Glomerular endothelial cell (primary cell): ENCODE measurements at places on chromosomes 12 and 14. TPM values are rescaled to one million over a fixed set of nuclear protein-coding genes. Genes with fewer than 3 reads are reported as not detected.

GRCh38 chr12:10027721-10028120 lies 2.8 kb upstream of the CLEC9A start:
- no peak for DNase-seq

GRCh38 chr14:94541234-94541975 lies 19.8 kb upstream of the SERPINA4 start:
- no peak for DNase-seq

DNA sequence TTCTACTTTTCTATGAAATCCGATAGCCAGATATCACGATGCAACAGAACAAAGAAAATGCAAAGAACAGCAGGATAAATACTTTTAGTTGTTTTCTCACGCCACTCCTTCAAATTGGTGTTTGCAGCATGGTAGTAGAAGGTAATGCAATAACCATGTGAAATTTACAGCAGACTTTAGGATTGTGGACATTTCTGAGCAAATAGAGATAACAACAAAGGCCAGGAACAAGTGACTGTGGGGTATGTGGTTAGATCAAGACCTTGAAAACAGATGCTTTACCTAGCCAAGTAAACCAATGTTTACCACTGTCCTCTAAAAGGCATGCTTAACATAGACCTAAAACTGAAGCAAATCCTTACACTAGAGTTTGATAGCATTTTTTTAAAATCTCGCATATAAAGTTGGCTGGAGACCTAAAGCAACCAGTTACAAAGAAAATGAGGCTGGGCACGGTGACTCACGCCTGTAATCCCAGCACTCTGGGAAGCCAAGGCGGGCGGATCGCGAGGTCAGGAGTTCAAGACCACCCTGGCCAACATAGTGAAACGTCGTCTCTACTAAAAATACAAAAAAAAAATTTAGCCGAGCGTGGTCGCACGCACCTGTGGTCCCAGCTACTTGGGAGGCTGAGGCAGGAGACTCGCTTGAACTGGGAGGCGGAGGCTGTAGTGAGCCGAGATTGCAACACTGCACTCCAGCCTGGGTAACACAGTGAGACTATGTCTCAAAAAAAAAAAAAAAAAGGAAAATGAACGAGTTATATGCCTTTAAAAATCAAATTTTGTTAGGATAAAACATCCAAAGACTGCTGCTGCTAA lies 123.2 kb upstream of the FOXN3 start:
- no peak for DNase-seq

DNA sequence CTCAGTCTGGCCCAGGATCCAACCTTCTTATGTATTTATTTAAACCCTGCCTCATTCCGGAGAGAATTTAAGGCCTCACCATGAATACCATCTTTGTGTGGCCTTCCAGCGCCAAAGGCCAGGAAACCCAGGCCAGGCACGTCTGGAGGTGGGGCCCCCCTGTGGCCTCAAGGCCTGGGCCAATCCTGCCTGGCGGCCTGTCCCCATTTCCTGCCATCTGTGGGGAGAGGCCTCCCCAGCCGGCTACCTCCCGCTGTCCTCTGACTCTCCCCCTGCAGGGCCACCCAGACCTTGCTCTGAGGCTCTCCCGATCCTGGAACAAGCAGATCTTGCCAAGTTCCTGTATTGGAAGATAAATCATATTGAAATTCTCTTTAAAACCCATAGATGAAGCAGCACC lies 37.4 kb upstream of the MEG3 start:
- DNase-seq = no peak

DNA sequence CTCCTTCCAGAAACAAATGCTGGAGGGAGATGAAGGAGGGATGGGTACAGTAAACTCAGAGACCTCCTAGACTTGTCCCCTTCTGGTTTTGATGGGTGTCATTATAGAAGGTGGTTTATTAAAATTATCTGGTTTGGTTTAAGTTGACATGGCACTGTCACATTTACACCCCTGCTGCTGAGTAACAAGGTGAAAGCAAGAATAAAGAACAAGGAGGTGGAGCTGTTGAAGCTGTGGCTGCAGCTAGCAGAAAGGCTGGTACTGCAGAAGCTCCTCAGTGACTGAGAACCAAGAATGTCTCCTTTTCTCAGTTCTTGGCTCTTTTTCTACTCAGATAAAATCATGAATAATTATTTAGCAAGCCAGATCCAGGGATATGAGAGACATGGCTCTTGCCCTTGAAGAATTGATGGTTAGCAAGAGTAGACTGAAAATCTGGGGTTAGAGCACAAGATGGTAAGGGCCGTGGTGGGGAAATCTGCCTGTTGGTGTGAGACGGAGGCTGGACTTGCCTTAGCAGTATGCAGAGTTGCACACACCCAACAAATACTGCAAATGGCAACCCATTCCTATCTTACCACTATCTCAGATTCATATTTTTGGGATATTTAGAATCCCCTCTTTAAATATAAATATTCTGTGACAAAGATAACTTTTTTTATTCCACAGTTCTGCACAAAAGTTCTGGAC lies at the start of gene GZMH:
GZMH (minus strand) TSS at position 31 of the 690 bp plus-strand sequence. CDS start 72 bp downstream, outside the sequence.
- no peak for DNase-seq

Gene KCNK13
- not detected in 2 replicates for total RNA-seq

Gene CCDC197
- total RNA-seq = not detected in 2 replicates

Gene SERPINA3
- 0.10 and 0.29 TPM in 2 replicates for total RNA-seq

Gene CAPS2
- 2.6 TPM in 1 of 2 replicates, not detected in the other for total RNA-seq

Gene RHOJ
- 57.3 and 103 TPM in 2 replicates for total RNA-seq

Gene TSHR
- not detected in 2 replicates for total RNA-seq
